ENCODE measurements at places on chromosomes 11 and 22. TPM values are rescaled to one million over a fixed set of nuclear protein-coding genes. Genes with fewer than 3 reads are reported as not detected.

DNA sequence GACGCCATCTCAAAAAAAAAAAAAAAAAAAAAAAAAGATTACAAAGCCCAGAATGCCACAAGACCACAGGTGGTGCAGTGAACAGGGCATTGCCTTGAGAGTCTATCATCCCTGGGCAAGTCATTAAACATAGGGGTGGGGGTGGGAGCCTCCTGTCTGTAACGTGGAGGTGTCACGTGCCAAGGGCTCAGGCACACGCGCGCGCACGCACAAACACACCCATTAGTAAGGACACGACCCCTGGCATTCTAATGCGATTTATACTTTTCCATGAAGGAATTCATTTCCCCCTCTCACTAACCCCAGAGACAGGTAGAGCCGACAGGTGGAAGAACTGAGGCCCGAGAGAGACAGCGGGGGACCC is 5.8 kb upstream of the GCAT start:
- no peak for DNase-seq

- DNase-seq = no peak
Observed at GRCh38 chr11:126838779-126839178, 161.8 kb downstream of the KIRREL3 start.

DNA sequence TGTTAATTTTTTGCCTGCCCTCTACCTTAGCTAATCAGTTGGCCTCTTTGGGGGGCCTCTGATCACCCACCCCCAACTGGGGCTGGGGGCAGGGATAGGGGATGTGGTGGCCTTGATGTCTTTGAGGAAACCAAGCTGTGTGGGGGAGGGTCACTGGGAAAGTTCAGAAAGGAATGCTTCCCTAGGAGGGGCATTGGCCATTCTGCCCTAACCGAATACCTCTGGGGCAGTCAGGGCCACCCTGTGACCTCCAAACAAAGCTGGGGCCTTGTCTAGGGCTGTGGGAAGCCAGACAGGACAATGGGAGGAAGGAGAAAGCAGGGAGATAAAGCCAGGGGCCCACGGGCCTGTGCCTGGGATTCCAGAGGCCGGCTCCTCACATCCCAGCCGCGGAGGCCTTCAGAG is 97.5 kb downstream of the TSPAN18 start:
- DNase-seq = no peak

- no peak for DNase-seq
Observed at GRCh38 chr11:104602643-104603042, 295.6 kb downstream of the CASP12 start.

- DNase-seq = peak; percentile 23
Observed at GRCh38 chr11:5596607-5597201, at the start of gene TRIM6. TSS of gene TRIM6 (plus strand) at chr11:5596637. CDS start at chr11:5596898, 261 bp downstream.

DNA sequence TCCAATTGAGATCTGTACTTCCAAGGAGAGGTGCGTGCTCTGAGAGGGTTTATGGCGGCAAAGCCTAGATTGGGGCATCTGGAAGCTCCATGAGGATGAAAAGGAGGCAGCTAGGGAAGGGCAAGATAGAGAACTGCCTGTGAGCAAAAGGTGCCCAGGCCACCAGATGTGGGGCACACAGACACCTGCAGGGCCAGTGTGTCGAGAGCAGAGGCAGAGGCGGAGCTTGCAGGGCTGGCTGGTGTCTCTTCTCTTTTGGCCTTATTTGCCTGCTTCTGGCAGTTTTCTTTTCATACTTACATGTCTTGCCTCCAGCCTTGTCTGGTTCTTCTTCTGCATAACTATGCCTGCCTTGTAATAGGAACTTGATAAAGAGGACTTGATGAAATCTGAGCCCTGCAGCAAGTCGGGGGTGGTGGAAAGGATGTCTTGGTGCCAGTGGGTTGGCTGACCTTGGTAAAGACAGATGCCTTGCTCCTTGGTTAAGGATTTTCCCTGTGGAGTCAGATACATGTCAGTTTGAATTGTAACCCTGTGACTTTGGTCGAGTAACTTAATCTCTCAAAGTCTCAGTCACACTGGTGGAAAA is 680.3 kb downstream of the NTM start:
- DNase-seq = no peak

- no peak for DNase-seq
Observed at GRCh38 chr11:75433443-75433842, 440 bp upstream of the KLHL35 start.

GRCh38 chr11:5700421-5701054 is 10.9 kb downstream of the TRIM22 start:
- no peak for DNase-seq

- peak; percentile 37 for DNase-seq
Observed at GRCh38 chr11:62398011-62398994, 20.5 kb upstream of the SCGB1A1 start.

- DNase-seq = no peak
Observed at GRCh38 chr11:13927481-13927880, 35.0 kb upstream of the SPON1 start.

DNA sequence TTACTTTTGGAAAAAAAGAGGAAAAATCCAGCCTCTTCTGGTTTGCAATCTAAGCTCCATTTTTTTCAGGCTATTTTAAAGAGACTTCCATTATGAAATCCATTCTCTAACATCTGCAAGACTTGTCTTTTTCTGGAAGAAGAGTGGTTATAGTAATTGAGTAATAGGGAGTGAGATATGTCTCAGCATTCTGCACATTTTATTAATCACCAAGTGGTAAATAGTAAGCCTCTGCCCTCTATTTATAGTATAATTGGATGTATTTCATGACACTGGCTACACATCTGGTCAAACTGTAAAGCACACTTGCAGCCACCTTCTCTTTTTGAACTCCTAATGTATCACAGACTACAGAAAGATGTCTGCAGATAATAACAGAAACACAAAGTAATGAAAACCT is 391.1 kb downstream of the ETS1 start:
- no peak for DNase-seq

DNA sequence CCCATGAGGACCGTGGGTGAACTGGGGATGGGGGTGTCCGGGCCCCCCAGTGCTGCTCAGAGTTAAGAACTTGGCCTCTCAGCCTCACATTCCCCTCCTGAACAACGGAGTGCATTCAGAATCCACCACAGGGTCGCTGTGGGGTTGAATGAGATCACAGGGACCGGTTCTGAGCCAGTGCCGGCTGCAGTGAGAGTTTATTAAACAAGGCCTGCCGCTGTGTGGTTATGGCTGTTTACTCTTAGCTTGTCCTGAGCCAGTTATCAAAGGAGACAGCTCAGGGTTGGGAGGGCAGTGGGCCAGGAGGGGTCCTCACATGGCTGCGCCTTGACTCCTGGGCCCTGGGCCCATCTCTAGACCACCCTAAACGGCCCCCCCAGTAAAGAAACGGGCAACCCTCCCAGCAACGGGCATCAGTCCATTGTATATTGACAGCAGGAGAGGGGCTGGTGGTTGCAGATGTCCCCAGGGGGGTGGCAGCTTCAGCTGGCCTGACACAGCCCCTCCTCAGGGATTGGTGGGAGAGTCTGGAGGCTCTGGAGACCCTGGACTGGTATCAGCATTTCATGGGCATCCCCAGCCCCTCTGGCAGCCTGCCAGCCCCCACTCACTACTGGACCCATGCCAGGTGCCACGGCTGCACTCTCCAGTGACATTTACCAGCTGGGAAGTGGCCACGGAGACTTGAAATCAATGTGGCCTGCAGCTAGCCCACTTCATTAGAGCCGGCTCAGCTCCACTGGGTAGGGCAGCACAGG is 15.1 kb upstream of the CABP7 start:
- DNase-seq = peak; percentile 26

GRCh38 chr11:12031856-12032544 is 23.6 kb upstream of the DKK3 start:
- no peak for DNase-seq

GRCh38 chr11:40921246-40921645 is 538.2 kb downstream of the LRRC4C start:
- no peak for DNase-seq

DNA sequence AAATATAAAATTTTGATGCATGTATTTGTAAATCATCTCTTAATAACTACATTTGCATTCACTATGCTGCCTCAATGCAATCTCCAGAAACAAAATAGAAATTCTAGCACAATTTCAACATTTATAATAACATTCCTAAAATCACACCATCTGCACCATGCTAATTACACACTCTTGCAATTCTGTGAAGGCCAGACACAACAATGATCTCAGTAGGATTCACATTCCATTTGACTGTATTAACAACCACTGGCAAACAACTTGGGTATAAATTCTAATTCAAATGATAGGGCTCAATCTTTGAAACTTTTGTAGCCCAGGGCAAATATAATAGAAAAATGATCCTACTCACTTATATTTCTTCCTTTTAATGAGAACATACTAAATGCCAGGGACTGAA is 25.9 kb downstream of the RAB6A start:
- no peak for DNase-seq

The GGTLC2 gene
- not detected for total RNA-seq

The TM7SF2 gene
- total RNA-seq = 93.0 TPM

The ANO5 gene
- total RNA-seq = 0.90 TPM

The AGBL2 gene
- total RNA-seq = 5.9 TPM

The PHLDA2 gene
- total RNA-seq = 5.9 TPM

The RAB39A gene
- total RNA-seq = 0.63 TPM

The ALDH3B1 gene
- 137 TPM for total RNA-seq

The FUT4 gene
- 11.0 TPM for total RNA-seq

The TRIM6 gene
- total RNA-seq = 3.1 TPM

The DLG2 gene
- 7.5 TPM for total RNA-seq

The BEST1 gene
- total RNA-seq = 53.2 TPM

The FXYD6 gene
- 59.7 TPM for total RNA-seq

The GRM5 gene
- total RNA-seq = under 0.01 TPM

Measured in tibial nerve (tissue), 4 donors.